Stimulated activated CD4-positive, alpha-beta T cell treated with anti-CD3 and anti-CD28 coated beads, TNF-alpha, amount 100 ng/mL, for 1 hour (primary cell): ENCODE measurements at places on chromosomes 7 and 10.

DNA sequence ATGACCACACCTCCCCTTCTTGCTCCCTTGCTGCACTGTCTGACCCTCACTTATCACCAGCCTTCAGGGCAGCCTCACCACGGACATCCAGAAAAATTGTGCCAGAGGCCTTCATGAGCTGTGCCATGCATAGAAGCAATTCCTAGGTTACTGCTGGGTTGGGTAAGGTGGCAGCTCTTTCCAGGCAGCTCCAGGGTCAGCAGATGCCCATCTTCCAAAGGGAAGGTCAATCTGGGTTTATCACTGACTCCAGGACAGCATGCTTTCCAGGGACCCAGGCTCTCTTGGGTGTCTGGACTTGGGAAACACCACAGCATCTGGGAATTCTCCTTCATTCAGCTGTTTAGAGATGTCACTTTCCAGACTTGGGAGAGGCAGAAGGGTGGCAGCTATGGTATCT is 188.9 kb upstream of the CXCL12 start:
- no peak for DNase-seq

GRCh38 chr7:75739796-75740672 is 1.3 kb upstream of the HIP1 start:
- no peak for DNase-seq

DNA sequence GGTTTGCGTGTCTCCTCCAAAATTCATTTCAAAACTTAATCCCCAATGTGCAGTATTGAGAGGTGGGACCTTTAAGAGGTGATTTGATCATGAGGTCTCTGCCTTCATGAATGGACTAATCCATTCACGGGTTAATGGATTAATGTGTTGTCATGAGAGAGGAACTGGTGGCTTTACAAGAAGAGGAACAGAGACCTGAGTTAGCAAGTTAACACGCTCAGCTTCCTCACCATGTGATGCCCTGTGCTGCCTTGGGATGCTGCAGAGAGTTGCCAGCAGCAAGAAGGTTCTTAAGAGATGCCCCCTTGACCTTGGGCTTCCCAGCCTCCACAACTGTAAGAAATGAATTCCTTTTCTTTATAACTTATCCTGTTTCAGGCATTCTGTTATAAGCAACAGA is 3.7 kb upstream of the TCTN3 start:
- DNase-seq: no peak

- no peak for DNase-seq
Observed at GRCh38 chr7:23105086-23105643, 420 bp upstream of the KLHL7 start.

DNA sequence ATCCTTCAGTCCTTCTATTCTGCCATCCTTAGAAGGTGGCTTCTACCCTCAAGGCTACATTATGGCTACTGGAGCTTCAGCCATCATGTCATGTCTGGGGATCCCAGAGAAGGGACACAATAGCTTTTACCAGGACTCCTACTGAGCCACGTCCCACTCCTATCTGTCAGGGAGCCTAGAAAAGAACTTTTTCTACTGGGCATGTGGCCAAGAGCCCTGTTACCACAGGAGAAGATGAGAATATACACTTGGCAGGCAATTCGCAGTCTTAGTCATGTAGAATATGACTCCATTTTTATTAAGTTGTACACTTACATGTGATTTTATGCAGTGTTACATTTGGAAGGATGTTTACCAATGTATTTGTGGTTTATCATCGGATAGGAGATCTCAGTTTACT is 64.6 kb upstream of the KCNMA1 start:
- DNase-seq: no peak

GRCh38 chr7:51543801-51544553 is 227.4 kb upstream of the COBL start:
- DNase-seq: no peak

DNA sequence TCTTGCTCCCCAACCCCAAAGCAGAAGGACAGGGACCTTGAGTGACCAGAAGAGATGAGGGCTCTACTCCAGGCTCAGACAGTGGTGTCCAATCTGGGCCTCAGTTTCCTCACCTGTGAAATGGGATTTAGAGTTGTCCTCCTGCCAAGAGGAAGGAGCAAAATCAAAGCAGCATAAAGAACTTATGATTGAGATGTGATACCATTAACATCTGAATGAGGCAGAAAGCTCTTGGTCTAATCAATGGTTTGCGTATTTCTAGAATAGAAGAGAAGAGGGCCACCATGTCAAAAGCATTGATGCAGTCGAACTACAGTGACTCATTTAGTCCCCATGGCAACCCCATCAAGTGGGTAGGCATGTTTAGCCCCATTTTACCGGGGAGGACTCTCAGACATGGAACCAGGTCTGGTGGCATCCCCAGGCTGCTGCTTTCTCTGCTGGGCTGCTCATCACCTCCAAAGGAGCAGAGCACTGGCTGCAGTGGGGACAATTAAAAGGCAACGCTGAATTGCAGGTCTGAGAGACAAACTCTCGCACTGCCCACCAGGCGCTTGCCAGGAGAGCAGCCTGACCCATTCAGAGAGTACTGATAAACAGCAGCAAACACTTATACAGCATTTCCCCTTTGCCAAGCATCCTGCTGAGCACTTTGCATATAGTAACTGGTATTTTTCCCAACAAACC is 175.9 kb downstream of the NEURL1 start:
- no peak for DNase-seq

GRCh38 chr10:33570495-33570894 is 236.0 kb upstream of the NRP1 start:
- no peak for DNase-seq

GRCh38 chr7:91165846-91166230 is 98.4 kb upstream of the FZD1 start:
- DNase-seq: no peak

DNA sequence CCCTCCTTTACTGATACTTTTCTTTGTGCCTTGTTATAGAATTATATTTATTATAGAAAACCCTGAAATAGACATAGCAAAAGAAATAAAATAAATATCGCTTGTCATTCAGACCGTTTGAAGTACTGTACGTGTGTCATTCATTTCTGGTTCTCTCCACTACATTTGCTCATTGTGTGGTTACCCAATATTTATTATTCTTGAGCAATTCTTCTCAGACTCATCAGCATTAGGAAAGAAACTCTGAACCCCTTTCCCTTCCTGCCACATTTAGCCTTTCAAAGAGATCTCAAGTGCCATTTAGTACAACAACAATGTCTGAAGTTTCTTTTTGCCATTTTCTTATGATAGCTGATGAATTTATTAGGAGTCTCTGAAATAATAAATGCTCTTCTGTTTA is 154.1 kb downstream of the KIAA1217 start:
- DNase-seq: no peak

GRCh38 chr7:132565885-132566284 is 10.4 kb downstream of the PLXNA4 start:
- no peak for DNase-seq

DNA sequence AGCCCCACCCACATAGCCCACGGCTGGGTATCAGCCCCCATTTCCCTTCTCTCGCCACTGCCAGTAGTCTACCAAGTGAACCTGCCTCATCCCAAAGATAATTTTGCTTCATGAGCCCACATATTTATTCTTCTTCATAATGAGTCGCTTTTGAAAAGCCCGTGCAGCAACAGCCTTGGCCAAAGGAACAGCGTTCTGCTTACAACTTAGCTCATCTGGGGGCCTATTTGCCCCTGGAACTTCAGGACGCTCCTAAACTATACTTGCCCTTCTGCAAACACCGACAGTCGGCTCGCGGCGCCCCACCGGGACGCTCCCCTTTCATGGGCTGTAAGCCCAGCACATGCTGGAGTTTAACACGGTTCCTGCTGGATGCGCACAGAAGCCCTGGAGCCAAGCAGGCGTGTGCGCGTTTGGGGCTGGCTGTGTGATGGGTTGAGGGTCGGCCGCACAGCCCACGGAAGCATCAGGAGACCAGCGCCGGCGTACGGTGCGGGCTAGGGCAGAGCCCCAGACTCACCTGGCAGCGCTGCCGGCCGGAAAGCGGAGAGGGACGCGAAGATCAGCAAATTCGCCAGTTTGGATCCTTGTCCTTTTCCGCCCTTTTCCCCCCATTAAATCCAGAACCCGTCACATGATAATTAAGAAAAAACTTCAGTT is 370 bp downstream of the TMEM60 start:
- DNase-seq: no peak

- DNase-seq: no peak
Observed at GRCh38 chr10:93319896-93320295, 162.2 kb downstream of the MYOF start.

DNA sequence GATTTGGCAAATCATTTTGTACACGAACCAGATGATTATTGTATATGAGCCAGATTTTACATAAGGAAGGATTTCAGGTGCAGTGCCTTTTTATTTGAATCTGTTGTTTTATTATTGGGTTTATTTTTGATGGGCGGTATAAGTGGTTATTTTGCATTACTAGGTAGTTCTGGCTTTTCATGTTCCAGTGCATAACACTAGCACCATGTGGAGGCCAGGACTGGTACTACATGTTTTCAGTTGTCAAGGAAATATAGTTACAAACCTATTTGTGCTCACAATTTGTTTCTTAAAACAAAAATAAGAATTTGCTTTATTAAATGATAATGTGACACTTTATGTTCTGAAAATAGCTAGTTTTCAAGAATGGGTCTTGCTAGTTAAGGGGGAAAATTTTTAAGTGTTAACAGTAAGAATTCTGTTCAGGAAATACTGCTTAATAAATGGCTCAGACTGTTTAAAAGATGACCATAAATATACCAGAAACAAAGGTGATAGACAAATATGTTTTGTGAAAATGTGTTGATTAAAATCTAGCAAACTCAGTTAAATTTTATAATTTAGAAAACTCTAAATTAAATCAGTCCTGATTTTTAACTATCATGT is 7.1 kb upstream of the SEMA3E start:
- no peak for DNase-seq

DNA sequence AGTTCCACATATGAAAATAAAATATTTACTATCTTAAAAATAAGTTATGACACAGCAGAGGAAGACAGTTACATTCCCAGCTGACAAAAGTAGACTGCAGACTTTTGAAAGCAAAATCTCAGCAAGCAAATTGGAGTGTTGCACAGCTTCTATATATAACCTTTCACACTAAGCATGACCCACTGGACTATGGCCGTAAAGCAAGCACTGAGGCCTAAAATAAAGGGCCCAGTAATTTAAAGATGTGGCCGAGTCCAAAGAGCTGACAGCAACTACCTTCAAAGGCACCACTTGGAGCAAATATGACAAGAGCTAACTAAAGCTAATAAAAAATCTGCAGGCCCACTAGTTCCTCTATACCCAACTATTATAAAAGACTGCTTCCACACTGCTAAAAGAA is 6.5 kb downstream of the GDI2 start:
- DNase-seq: no peak

GRCh38 chr7:129949292-129950133 is 3.2 kb downstream of the UBE2H start:
- no peak for DNase-seq

DNA sequence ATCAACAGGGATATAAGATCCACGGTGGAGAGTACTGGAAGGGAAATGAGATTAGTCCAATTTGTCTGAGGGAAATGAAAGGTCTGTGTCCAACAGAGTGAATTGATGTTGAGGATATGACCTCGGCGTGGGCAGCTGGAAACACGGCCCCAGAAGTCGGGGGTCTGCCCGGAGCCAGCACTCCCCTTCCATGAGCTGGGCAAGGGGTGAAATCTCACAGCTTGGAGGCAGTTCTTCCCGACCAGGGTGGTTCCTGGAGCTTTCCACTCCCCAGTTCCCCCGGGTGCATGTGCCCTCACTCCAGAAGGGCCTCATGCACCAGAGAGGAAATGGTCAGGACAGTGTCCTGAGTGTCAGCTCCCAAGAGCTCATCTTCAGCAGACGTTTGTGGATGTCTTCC is 264.7 kb upstream of the PPP2R2D start:
- DNase-seq: no peak

- no peak for DNase-seq
Observed at GRCh38 chr10:132345345-132345744, 13.4 kb downstream of the LRRC27 start.

DNA sequence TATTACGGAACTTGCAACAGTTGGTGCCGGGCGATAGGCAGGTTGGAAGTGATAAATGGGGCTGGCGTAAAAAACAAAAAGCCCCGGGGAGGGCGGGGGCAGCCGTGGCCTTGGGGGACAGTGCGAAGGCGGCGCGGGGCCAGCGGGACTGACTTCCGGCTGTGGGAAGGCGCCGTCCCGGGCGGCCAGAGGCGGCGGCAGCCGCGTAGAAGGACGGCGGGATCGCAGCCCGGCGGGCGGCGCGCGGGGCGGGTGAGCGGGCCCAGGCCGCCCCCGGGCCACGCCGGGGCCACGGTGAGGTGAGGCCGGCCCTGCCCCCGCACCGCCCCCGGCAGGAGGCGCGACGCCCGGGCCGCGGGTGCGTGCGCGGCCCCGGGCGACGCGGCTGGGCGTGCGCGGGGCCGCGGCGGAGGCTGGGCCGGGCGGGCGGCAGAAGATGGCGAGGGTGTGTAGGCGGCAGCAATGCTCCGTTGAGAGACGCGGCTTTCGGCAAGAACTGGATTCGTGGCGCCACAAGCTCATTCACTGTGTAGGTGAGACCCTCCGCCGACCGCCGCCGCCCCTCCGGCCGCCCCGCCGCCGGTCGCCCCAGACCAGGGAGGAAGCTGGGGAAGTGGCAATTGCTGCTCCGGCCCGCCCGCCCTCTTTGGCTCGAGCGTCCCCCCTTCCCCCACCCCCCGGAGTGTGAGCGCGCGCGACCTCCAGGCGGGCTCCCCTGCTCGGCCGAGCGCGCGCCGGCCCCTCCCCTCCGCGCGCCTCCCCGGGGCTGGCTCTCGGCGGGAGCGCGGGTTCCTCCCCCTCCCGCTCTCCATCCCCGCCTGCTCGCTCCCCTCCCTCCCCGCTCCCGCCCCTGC is at the start of gene LCOR:
Gene LCOR, plus strand, starts transcription at position 432 of the 854 bp plus-strand sequence. CDS start 116,760 bp downstream, outside the sequence.
- DNase-seq: peak; percentile 66

DNA sequence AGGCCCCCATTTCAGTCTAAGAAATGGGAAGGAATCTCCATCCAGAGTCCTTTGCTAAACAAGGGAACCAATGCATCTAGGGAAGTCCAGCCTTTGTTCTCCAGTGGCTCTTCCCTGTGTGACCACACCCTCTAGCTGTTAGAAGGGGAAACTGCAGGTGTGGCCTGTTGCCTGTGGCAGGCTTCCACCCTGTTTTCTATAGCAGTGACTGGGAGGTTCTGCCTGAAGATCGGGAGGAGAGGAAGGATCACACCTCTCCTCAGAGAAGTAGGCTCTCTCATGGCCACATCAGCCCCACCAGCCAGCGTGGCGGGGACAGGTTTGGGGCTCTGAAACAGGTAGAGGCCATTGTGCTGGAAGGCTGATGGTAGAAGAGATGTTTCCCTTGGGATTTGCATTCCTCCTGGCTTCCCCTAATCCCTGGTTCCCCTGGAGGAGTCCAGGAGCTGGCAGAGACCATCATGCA is 47.7 kb upstream of the TRIM8 start:
- DNase-seq: no peak

DNA sequence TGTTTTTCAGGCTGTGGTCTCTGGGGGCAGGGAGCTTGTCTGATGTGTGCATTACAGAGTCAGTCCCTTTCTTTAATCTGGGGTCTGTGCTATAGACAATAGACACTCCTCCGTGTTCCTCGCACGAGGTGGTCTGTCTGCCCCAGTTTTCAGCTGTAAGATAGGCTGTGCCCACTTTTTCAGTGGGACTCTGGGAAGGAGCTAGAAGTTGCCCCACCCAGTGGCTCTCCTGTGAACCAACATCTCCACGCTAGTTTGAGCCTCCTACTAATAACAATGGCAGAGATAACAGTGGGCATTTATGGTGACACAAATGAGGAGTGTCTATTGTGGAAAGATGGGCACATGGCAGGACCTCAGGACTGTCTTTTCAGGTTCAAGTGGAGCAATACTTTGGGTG is 44.0 kb downstream of the ADRB1 start:
- DNase-seq: no peak

GRCh38 chr10:59628456-59628855 is 81.2 kb downstream of the SLC16A9 start:
- no peak for DNase-seq
